Activated T-cell treated with anti-CD3 and anti-CD28 coated beads, Interleukin-2, amount 50 U/mL, for 72 hours (primary cell): ENCODE measurements at places on chromosomes 1 and 21.

- peak; percentile 3 for DNase-seq
Measured at GRCh38 chr1:18217398-18218043, 109.9 kb downstream of the IGSF21 start.

DNA sequence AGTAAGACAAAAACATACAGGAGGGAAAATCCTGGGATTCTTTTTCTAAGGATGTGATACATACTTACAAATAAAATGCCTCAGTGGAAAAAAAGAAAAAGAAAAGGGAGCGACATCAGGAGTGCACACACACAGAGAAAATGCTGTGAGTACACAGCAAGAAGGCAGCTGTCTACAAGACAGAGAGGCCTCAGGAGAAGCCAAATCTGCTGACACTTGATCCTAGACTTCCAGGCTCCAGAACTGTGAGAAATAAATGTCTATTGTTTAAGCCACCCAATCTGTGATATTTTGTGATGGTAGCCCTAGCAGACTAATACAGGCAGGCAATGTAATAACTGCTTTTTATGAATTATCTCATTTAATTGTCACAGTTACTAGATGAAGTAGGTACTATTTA is 17.0 kb upstream of the TRIM45 start:
- no peak for DNase-seq

- DNase-seq: no peak
Measured at GRCh38 chr1:37274938-37275631, 199.3 kb upstream of the ZC3H12A start.

- DNase-seq: no peak
Measured at GRCh38 chr1:75053207-75053606, 81.0 kb upstream of the LHX8 start.
